ENCODE measurements at places on chromosomes 1 and 21. TPM values are rescaled to one million over a fixed set of nuclear protein-coding genes. Genes with fewer than 3 reads are reported as not detected.
A peak's percentile ranks its signal among the peaks of the same experiment; 100 is the strongest.

Gene NUF2
- polyA plus RNA-seq, result 3.4 TPM

Gene UMODL1
- not detected for polyA plus RNA-seq

Gene MACF1
- polyA plus RNA-seq, result 12.9 TPM

Gene NUDT17
- polyA plus RNA-seq, result not detected

Gene OXCT2
- not detected for polyA plus RNA-seq

Gene C1QTNF12
- not detected for polyA plus RNA-seq

Gene KIF26B
- polyA plus RNA-seq, result 0.07 TPM

Gene RHOU
- not detected for polyA plus RNA-seq

Gene DNASE2B
- not detected for polyA plus RNA-seq

Gene IL6R
- polyA plus RNA-seq, result 0.50 TPM

Gene THAP3
- polyA plus RNA-seq, result 28.0 TPM

DNA sequence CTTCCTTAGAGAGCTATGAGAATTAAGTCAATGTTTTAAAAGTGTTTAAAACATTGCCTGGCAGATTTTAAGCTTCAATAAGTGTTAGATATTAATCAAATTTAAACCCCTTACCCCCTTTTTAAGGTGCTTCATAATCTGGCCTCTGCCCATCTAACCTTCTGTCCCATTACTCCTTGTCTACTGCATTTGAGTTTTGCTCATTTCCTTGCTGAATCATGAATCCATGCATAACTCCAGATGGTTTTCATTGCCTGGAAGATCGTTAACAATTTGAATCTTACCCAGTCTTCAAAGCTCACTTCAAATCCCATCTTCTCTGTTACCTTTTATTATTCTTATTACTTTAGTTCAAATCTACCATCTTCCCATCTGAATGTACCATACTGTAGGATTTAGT lies 4.6 kb downstream of the HJV start:
- DNase-seq, result no peak
- H3K4me1 ChIP-seq, result peaks cover 6% of the 10 kb centered on the region
- H3K36me3 ChIP-seq, result no peaks in the 10 kb centered on the region
- H3K4me3 ChIP-seq, result no peak overlapping the region
- H3K27me3 ChIP-seq, result peaks cover 16% of the 10 kb centered on the region

GRCh38 chr1:113761937-113762336 lies 2.7 kb upstream of the PHTF1 start:
- H3K27me3 ChIP-seq, result peaks cover 15% of the 10 kb centered on the region
- no peak for DNase-seq
- no peak overlapping the region for H3K27ac ChIP-seq
- no peak overlapping the region for H3K4me3 ChIP-seq
- peaks cover 24% of the 10 kb centered on the region for H3K4me1 ChIP-seq

DNA sequence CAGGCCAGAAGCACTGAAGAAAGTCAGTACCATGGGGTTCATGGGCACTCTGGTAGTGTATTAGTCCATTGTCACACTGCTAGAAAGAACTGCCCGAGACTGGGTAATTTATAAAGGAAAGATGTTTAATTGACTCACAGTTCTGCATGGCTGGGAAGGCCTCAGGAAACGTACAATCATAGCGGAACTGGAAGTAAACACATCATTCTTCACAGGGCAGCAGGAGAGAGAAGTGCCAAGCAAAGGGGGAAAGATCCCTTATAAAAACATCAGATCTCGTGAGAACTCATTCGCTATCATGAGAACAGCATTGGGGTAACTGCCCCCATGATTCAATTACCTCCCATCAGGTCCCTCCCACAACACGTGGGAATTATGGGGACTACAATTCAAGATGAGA lies 20.2 kb upstream of the ROR1 start:
- no peak overlapping the region for H3K4me3 ChIP-seq
- no peak overlapping the region for H3K27ac ChIP-seq
- DNase-seq, result no peak
- no peaks in the 10 kb centered on the region for H3K4me1 ChIP-seq
- peaks cover 5% of the 10 kb centered on the region for H3K27me3 ChIP-seq

GRCh38 chr1:43074244-43074643 lies 97.8 kb downstream of the EBNA1BP2 start:
- no peak overlapping the region for H3K27ac ChIP-seq
- H3K4me1 ChIP-seq, result peaks cover 6% of the 10 kb centered on the region
- no peaks in the 10 kb centered on the region for H3K36me3 ChIP-seq
- no peak for DNase-seq
- no peak overlapping the region for H3K4me3 ChIP-seq

- no peak overlapping the region for H3K4me3 ChIP-seq
- no peaks in the 10 kb centered on the region for H3K4me1 ChIP-seq
- H3K27me3 ChIP-seq, result no peaks in the 10 kb centered on the region
- no peaks in the 10 kb centered on the region for H3K36me3 ChIP-seq
Measured at GRCh38 chr1:66681686-66682085, 70.6 kb upstream of the DYNLT5 start.

DNA sequence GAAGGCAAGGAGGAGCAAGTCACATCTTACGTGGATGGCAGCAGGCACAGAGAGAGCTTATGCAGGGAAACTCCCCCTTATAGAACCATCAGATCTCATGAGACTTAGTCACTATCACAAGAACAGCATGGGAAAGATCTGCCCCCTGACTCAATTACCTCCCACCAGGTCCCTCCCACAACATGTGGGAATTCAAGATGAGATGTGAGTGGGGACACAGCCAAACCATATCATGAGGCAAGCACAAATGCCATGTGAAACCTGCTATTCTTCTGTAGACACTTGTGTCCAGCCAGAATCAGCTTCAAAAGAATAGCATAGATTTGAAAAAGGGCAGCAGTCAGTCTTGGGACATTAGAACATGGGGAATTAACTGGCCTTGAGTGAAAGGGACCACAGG lies 32.2 kb upstream of the UBE2U start:
- H3K4me3 ChIP-seq, result no peak overlapping the region
- peaks cover 9% of the 10 kb centered on the region for H3K27me3 ChIP-seq
- H3K27ac ChIP-seq, result no peak overlapping the region

GRCh38 chr1:231248778-231249177 lies 7.8 kb downstream of the GNPAT start:
- no peaks in the 10 kb centered on the region for H3K27me3 ChIP-seq
- H3K4me1 ChIP-seq, result peaks cover 62% of the 10 kb centered on the region

DNA sequence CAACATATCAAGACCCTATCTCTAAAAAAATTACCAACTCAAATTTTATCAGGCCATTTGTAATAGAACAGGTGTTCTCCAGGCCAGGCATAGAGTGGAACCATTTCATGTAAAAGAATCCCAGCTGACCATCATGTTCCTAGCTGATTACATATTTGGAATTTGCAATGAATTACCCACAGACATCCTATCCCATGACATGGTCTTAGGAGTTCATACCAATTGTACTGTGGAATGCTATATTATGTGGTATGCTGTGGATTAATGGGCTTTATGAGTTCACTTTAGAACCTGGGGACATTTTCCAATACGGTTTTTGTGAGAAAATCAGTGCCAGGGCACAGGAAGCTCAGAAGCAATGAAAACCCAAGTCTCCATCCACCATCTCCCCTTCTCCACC lies 110.3 kb downstream of the ZNF281 start:
- H3K27me3 ChIP-seq, result peaks cover 8% of the 10 kb centered on the region
- no peak for DNase-seq
- H3K4me3 ChIP-seq, result no peak overlapping the region
- H3K27ac ChIP-seq, result no peak overlapping the region
- no peaks in the 10 kb centered on the region for H3K36me3 ChIP-seq

DNA sequence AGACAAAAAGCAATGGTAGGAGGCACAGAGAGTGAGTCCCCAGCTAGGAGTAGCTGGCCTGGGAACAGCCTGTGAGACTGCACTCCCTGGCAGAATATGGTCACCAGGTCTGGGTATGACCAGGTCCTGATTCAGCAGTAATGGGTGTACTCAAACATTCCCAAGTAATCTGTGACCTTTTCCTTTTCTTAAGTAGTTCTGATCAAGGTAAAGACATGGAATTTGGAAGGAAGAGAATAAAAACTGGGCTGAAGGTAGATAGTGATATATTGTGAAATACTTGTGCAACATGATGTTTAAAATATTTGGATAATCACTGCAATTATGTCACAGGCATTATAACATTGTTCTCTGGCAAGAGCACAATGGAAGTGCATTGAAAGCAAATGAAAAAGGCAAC lies 147.2 kb upstream of the DPYD start:
- H3K27ac ChIP-seq, result no peak overlapping the region
- no peaks in the 10 kb centered on the region for H3K4me1 ChIP-seq
- no peaks in the 10 kb centered on the region for H3K36me3 ChIP-seq
- peaks cover 6% of the 10 kb centered on the region for H3K27me3 ChIP-seq
- DNase-seq, result no peak
- no peak overlapping the region for H3K4me3 ChIP-seq

- peaks cover 98% of the 10 kb centered on the region for H3K4me1 ChIP-seq
- peak overlapping the region; percentile 100 for H3K27ac ChIP-seq
- peak overlapping the region; percentile 88 for H3K4me3 ChIP-seq
- peaks cover 3% of the 10 kb centered on the region for H3K36me3 ChIP-seq
- DNase-seq, result peak; percentile 85
- peaks cover 10% of the 10 kb centered on the region for H3K27me3 ChIP-seq
Measured at GRCh38 chr1:12179111-12179519, 12.3 kb downstream of the TNFRSF1B start.

GRCh38 chr1:4640931-4641330 lies 13.5 kb upstream of the AJAP1 start:
- H3K36me3 ChIP-seq, result no peaks in the 10 kb centered on the region
- H3K4me3 ChIP-seq, result no peak overlapping the region
- no peak overlapping the region for H3K27ac ChIP-seq
- DNase-seq, result no peak
- H3K4me1 ChIP-seq, result no peaks in the 10 kb centered on the region

DNA sequence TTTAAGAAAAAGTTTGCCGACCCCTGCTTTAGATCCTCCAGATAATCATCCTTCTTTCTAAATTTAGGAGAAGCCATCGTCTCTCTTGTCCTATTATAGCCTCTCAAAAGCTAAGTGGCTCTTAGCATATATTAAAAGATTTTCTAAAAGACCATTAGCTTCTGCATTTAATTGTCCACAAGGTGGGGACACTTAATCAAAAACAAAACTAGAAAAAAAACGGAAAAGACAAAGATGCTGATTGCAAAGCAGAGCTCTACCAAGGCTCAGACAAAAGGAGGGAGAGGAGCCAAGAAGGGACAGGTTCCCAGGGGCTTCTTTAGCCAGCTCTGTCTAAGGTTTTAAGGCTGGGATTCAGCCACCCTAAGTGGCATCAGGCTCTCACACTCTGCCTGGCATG lies 128.3 kb upstream of the HMGB4 start:
- H3K27ac ChIP-seq, result no peak overlapping the region
- no peak for DNase-seq
- H3K4me1 ChIP-seq, result no peaks in the 10 kb centered on the region
- no peak overlapping the region for H3K4me3 ChIP-seq

DNA sequence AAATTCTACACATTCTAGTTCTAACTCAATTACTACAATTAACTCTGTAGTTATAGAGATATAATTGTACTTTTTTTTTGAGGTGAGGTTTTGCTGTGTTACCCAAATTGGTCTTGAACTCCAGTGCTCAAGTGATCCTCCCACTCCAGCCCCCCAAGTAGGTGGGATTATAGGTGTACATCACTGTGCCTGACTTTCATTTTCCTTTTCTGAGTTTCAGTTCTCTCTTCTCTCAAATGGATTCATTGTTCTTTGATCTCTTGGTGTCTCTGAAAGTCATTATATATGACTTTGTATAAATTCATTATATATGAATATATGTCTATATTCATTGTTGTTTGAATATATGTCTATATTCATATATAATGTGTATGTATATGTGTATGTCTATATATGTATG lies 74.0 kb upstream of the GALNT2 start:
- no peaks in the 10 kb centered on the region for H3K27me3 ChIP-seq
- H3K27ac ChIP-seq, result no peak overlapping the region
- H3K36me3 ChIP-seq, result no peaks in the 10 kb centered on the region
- H3K4me3 ChIP-seq, result no peak overlapping the region

GRCh38 chr21:46063227-46063626 lies 34.7 kb upstream of the COL6A2 start:
- DNase-seq, result no peak
- H3K4me1 ChIP-seq, result peaks cover 6% of the 10 kb centered on the region
- peaks cover 4% of the 10 kb centered on the region for H3K27me3 ChIP-seq
- no peaks in the 10 kb centered on the region for H3K36me3 ChIP-seq
- no peak overlapping the region for H3K4me3 ChIP-seq

DNA sequence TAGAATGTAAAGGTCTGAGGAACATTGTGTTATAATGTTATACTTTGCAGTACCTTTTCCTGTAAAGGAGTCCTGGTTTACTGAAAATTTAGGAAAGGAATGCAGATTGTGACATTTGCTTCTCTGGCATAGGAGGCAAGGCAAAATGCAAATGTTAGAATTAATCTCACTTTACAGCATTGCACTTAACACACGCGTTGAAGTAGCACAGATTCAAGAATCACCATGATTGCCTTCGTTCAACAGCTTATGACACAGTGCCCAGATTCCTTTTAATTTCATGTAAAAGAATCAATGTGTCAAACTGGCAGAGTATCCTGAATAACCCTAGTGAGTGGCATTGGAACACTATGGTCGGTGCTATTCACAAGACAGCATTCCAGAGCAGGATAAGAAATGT lies 47.4 kb downstream of the RGS7 start:
- H3K27me3 ChIP-seq, result no peaks in the 10 kb centered on the region
- no peak for DNase-seq
- H3K36me3 ChIP-seq, result no peaks in the 10 kb centered on the region
- H3K27ac ChIP-seq, result no peak overlapping the region

DNA sequence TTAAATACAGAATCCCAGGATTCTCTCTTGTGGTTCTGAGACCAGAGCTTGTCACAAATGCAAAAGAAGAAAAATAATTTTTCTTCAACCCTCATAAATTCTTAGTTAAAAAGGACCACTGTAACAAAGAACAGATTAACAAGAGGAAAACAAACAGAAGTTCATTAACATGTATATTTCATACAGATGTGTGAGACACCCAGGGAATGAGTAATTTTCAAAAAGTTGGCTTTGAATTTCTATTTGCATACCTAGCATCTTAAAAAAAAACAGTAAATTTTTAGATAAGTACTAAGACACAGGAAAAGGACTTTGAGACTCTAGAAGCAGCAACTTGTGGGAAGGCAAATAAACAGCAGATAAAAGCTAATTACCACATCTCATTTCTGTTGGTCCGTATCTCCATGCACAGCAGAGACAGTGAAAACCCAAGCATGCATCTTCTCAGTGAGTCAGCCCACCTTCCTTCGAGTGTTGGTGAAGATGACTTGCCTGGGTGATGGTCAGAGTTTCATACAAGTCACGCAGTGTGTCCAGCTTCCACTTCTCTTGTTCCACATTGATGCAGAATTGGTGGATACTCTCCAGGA lies 399.9 kb upstream of the ADAMTS5 start:
- DNase-seq, result no peak
- H3K4me3 ChIP-seq, result no peak overlapping the region
- no peaks in the 10 kb centered on the region for H3K36me3 ChIP-seq
- H3K4me1 ChIP-seq, result no peaks in the 10 kb centered on the region
- H3K27ac ChIP-seq, result no peak overlapping the region
